ENCODE measurements at places on chromosomes 2 and 18. TPM values are rescaled to one million over a fixed set of nuclear protein-coding genes. Genes with fewer than 3 reads are reported as not detected.

The LIMS3 gene
- total RNA-seq = 1.6 TPM

The ADGRF3 gene
- total RNA-seq = not detected

The LHCGR gene
- total RNA-seq = 0.66 TPM

The ITGA4 gene
- 11.7 TPM for total RNA-seq

The KCNF1 gene
- 0.66 TPM for total RNA-seq

GRCh38 chr18:27901424-27902226 is 275.3 kb downstream of the CDH2 start:
- no peaks in the 10 kb centered on the region for H3K4me1 ChIP-seq
- DNase-seq = no peak
- no peaks in the 10 kb centered on the region for H3K36me3 ChIP-seq
- no peak overlapping the region for H3K4me3 ChIP-seq
- H3K27me3 ChIP-seq = no peaks in the 10 kb centered on the region
- no peak overlapping the region for H3K27ac ChIP-seq

DNA sequence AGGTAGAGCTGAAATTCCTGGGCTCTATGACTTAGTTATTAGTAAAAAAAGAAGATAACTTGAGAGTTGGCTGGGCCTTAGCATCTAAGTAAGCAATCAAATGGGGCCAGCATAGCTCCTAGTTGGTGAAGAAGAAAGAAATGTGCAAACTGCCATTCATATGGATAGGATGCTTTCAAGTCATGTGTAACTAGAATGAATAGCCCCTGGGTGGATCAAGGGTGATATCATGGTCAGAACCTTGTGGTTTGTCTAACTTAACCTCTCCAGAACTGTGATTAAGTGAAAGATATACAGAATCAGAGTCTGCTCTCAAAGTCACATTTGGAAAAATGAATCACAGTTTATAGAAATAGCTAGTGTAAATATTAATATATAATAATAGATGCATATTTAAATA is 198.7 kb upstream of the DTNA start:
- no peak for DNase-seq
- no peaks in the 10 kb centered on the region for H3K4me1 ChIP-seq
- H3K27me3 ChIP-seq = no peaks in the 10 kb centered on the region
- no peaks in the 10 kb centered on the region for H3K36me3 ChIP-seq
- H3K27ac ChIP-seq = no peak overlapping the region

GRCh38 chr18:56021136-56021808 is 433.3 kb upstream of the TCF4 start:
- H3K36me3 ChIP-seq = no peaks in the 10 kb centered on the region
- no peaks in the 10 kb centered on the region for H3K4me1 ChIP-seq
- no peak for DNase-seq
- no peak overlapping the region for H3K27ac ChIP-seq
- no peaks in the 10 kb centered on the region for H3K27me3 ChIP-seq

DNA sequence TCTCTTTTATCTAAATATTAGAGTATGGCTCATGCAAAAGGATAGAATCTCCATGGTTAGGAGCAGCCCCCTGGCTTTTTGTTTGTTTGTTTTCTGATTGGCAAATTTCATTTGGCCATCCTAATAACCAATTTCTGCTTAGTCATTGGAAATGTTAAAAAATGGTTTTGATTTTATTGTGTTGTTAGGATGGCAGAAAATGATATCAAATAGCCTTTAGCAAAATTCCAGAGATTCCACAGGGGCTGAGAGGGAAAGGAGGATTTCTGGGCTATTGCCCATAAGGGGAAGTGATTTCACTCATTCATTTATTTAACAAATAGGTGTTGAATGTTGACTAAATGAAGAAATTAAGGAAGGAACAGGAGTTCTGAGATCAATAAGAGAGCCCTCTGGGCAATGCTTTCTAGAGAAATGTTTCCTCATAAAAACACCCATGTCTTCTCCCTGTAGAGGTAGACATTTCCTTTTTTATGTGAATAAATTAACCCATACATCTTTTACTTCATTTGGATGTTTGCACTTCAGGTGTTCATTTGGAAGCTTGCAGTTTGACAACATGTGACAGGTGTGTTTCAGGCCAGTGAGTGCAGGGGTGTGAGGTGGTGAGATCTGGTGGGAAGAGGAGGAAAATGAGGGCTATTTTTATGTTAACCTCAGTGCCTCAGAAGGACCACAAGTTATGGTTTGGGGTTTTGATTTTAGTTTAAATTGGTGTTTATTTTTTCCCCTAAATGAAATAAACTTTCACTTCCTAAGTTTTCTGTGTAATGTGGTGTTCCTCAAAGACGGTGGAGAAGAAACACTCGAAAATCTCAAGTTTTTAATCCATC is 61.7 kb upstream of the EPC2 start:
- no peak overlapping the region for H3K27ac ChIP-seq
- no peaks in the 10 kb centered on the region for H3K27me3 ChIP-seq
- no peak overlapping the region for H3K4me3 ChIP-seq
- no peaks in the 10 kb centered on the region for H3K36me3 ChIP-seq
- no peaks in the 10 kb centered on the region for H3K4me1 ChIP-seq
- no peak for DNase-seq

DNA sequence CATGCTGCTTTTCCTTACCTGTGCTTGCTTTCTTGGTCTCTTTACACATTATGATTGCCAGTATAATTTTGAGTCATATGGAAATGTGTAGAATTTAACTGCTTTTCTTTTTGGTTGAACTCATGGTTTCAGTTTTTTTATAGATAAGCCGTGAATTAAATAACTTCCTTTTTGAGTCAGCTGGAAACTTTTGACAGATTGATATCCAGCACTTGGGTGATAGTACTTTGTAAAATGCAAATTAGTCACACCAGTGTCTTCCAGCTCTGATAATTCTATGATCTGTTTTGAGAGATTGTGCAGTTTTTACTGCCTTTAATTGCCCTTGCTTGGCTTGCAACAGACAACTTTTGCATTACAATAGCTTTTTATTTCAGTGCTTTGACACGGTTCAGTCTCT is 86.4 kb downstream of the NCOA1 start:
- DNase-seq = no peak
- no peaks in the 10 kb centered on the region for H3K27me3 ChIP-seq
- no peak overlapping the region for H3K27ac ChIP-seq
- no peaks in the 10 kb centered on the region for H3K4me1 ChIP-seq
